ENCODE measurements at places on chromosomes 6 and 20. TPM values are rescaled to one million over a fixed set of nuclear protein-coding genes. Genes with fewer than 3 reads are reported as not detected.

- H3K4me3 ChIP-seq = peak overlapping the region; percentile 45
- peak overlapping the region; percentile 85 for H3K27ac ChIP-seq
- H3K4me1 ChIP-seq = peaks cover 60% of the 10 kb centered on the region
- H3K27me3 ChIP-seq = peaks cover 59% of the 10 kb centered on the region
Measured at GRCh38 chr6:45422503-45423110, 44.9 kb upstream of the SUPT3H start.

Gene CST4
- not detected for total RNA-seq

Gene SOX18
- 15.8 TPM for total RNA-seq

GRCh38 chr6:168841609-168842278 is 400.8 kb downstream of the SMOC2 start:
- no peaks in the 10 kb centered on the region for H3K27me3 ChIP-seq
- H3K4me3 ChIP-seq = no peak overlapping the region
- H3K4me1 ChIP-seq = no peaks in the 10 kb centered on the region

GRCh38 chr6:44667668-44668390 is 280.3 kb downstream of the CDC5L start:
- no peaks in the 10 kb centered on the region for H3K4me1 ChIP-seq
- H3K27ac ChIP-seq = no peak overlapping the region
- H3K4me3 ChIP-seq = no peak overlapping the region
- H3K36me3 ChIP-seq = no peaks in the 10 kb centered on the region

Gene RGS17
- 0.22 TPM for total RNA-seq

Gene TMEM170B
- 7.5 TPM for total RNA-seq

DNA sequence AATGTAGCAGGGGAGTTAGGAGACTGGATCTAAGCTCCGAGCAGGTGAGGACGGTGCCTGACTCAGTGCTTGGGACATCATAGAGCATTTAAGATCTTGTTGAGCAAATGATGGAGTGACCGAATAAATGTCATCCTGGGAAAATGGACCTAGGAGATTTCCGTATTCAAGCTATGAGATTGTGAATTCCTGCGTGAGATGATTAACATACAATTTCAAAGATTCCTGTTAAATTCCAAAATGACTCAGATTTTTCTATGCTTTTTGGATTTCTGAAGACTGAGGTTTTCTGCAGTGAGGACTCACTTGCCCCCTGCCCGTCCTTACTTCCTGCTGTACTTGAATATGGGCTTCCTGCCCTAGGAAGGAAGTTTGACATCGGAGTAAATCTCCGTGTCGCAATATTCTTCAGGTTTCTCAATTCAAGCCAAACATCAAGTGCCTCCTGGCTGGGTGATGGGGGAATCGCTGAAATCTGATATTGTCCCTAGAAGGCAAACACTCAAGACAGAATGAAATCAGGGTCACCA is 5.2 kb downstream of the SYTL3 start:
- H3K4me1 ChIP-seq = peaks cover 24% of the 10 kb centered on the region
- no peak for DNase-seq

DNA sequence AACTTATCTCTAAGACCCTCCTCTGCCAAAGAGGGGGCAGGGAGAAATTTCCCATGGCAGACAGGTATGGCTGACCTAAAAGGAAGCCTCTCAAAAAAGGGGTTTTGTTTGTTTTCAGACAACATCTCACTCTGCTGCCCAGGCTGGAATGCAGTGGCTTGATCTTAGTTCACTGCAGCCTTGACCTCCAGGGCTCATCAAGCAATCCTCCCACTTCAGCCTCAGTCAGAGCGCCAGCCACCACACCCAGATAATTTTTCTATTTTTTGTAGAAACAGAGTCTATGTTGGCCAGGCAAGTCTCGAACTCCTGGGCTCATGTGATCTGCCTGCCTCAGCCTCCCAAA is 3.8 kb downstream of the EZR start:
- DNase-seq = no peak
- no peaks in the 10 kb centered on the region for H3K36me3 ChIP-seq
- H3K4me3 ChIP-seq = peak overlapping the region; percentile 78
- H3K27ac ChIP-seq = peak overlapping the region; percentile 95
- peaks cover 85% of the 10 kb centered on the region for H3K4me1 ChIP-seq

- no peak overlapping the region for H3K4me3 ChIP-seq
- H3K27me3 ChIP-seq = peaks cover 25% of the 10 kb centered on the region
- no peaks in the 10 kb centered on the region for H3K36me3 ChIP-seq
- peaks cover 11% of the 10 kb centered on the region for H3K4me1 ChIP-seq
- no peak for DNase-seq
Measured at GRCh38 chr6:101394936-101395335, 1.4 kb downstream of the GRIK2 start.

GRCh38 chr6:26534681-26535465 is 3.3 kb upstream of the HMGN4 start:
- no peaks in the 10 kb centered on the region for H3K36me3 ChIP-seq
- no peak overlapping the region for H3K4me3 ChIP-seq
- DNase-seq = no peak
- no peaks in the 10 kb centered on the region for H3K27me3 ChIP-seq
- peaks cover 51% of the 10 kb centered on the region for H3K4me1 ChIP-seq

Gene MUCL3
- total RNA-seq = not detected

DNA sequence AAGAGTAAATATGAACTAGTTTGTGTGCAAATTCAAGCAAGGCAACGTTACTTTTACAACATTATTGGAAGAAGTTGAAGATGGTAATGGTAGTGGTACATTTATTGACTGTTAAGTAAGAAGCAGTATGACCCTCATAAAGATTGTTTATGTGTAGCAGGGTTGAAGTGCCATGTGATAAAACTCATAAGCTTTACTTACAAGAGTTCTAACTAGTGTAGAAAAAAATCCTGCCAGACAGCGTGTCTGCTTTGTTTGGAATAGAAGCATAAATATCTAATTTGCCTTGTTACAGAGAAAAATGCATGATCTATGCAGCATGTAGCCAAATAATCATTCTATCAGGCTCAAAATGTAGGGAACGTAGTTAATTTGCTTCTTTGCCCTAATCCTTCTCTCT is 450.8 kb upstream of the SOX4 start:
- H3K4me3 ChIP-seq = no peak overlapping the region
- H3K27me3 ChIP-seq = no peaks in the 10 kb centered on the region

DNA sequence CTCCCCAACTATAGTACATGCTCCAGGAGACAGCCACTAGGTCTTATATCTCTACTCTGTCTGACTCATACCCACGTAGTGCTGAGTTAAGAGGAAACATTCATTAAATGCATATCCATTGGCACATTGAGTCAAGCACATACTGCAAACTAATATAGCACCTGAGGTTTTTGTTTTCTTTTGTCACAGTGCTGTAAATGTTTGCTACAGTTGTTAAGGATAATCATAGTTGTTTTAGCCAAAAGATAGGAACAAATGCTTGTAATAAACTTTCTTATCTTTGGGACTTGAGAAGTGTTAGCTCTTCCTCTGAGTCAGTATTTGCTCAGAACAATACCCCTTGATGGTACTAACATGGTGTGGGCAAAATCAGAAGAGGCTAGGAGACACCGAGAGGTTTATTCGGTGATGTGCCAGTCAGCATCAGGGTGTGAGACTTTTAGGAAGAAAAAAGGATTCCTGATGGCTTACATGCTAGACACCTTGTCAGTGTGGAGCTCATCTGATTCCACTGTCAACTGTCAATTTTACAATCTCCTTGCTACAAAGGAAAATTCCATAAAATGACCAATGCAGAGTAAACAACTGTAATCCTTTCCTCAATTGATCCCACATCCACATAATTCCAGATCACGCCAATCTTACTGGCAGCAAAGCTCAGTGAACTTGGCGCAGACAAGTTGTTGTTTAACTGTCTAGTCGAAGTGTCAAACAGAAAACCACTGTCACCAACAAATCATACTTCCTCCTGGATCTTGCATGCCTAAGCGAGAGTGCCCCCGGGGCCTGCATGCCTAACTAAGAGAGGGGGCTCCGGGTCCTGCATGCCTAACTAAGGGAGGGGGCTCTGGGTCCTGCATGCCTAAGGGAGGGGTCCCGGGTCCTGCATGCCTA is 36.1 kb downstream of the ELOVL2 start:
- no peak for DNase-seq
- H3K4me1 ChIP-seq = no peaks in the 10 kb centered on the region
- no peak overlapping the region for H3K27ac ChIP-seq

DNA sequence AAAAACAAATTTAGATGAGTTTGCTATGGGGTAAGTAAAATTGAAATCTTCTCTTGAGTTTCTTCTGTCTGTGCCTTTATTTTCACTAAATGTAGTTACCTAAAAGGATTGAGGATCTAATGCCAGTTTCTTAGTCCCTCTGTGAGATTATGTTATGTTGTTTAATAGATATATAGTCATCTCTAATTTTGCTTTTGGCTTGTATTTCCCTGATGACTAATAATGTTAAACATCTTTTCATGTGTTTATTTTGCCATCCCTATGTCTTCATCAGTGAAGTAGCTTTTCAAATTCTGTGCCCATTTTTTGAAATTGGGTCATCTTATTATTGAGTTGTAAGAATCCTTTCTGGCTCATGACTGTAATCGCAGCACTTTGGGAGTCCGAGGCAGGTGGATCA is 13.7 kb downstream of the QRSL1 start:
- H3K36me3 ChIP-seq = no peaks in the 10 kb centered on the region
- H3K27me3 ChIP-seq = no peaks in the 10 kb centered on the region
- peaks cover 8% of the 10 kb centered on the region for H3K4me1 ChIP-seq
- no peak overlapping the region for H3K4me3 ChIP-seq
- DNase-seq = no peak

Gene MANEA
- 10.4 TPM for total RNA-seq

DNA sequence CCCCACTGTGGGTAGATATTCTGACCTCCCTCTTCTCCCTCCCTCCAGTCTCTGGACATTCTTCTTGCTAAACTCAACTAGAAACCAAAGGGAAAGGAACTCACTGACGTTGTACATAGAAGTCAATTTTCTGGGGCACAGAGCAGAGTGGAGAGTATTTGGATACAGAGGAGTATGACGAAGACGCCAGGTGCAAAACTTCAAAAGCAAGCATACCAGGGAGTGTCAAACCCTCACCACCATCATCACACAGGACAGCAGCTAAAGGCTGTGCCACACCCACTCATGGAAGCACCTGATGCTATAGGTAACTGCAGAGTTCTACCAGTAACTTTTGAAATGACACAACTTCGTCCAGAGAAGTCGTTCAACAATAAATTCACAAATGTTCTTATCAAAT is 64.8 kb downstream of the FYN start:
- H3K4me3 ChIP-seq = no peak overlapping the region
- no peaks in the 10 kb centered on the region for H3K36me3 ChIP-seq
- H3K27me3 ChIP-seq = no peaks in the 10 kb centered on the region
- H3K27ac ChIP-seq = no peak overlapping the region
- H3K4me1 ChIP-seq = peaks cover 71% of the 10 kb centered on the region

Measured in spleen (tissue), 13 donors.